ENCODE measurements at places on chromosomes 6 and 20.

- DNase-seq: no peak
Observed at GRCh38 chr20:5687884-5688283, 62.3 kb upstream of the SHLD1 start.

- no peak for DNase-seq
Observed at GRCh38 chr6:132270726-132271402, 130.4 kb downstream of the MOXD1 start.

GRCh38 chr20:63574156-63574828, at the start of gene HELZ2:
HELZ2 (minus strand) TSS chr20:63574239; CDS start chr20:63572385, 1,854 bp downstream.
- DNase-seq: peak; percentile 70

GRCh38 chr6:114906096-114906495, 563.3 kb upstream of the HS3ST5 start:
- DNase-seq: no peak

DNA sequence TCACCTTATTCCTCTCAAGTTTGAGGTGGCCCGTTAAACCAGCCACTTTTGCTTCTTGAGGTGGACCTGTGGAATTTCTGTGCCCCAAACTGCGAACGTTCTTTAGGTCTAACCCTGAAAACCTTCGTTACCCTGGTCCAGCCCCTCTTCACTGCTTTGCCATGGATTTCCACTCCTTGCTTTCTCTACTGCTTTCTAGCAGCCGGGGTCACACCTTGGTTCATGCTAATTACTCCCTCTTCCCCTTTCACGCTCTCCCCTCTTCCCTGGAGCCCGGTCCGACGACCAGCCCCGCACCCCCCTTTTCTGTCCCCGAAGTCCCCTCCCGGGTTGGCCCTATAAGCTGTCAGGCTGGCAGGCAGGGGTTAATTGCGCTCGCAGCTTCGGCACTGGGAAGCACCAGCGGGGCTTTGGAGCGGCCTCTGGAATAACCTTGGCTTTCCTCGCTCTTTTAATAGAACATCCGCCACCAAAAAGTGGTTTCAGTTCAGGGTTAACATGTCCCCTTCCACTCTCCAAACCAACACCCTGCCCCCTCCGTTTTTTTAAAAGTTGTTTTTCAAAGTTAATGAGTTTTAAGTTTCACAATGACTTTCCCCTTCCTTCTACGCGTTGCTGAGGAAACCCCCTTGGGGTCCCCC, 1.4 kb upstream of the HIVEP1 start:
- DNase-seq: peak; percentile 68

DNA sequence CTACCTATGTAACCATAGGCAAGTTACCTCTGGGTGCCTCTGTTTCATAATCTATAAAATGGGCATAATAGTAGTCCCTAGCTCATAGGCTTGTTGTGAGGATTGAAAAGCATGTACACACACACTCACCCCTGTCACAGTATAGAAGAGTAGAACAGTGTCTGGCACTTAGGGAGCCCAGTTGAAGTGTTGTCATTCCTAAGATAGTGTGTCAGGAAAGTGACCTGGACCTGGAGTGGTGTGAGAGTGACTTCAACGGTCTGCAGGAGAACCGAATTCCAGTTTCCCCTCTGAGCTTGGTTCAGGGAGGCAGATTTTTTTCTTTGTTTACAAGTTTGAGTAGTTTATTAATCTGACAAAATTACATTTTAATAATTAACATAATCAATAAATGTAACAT, 229.9 kb upstream of the MAP3K7 start:
- DNase-seq: no peak

- no peak for DNase-seq
Observed at GRCh38 chr6:156703719-156704118, 73.5 kb upstream of the ARID1B start.

DNA sequence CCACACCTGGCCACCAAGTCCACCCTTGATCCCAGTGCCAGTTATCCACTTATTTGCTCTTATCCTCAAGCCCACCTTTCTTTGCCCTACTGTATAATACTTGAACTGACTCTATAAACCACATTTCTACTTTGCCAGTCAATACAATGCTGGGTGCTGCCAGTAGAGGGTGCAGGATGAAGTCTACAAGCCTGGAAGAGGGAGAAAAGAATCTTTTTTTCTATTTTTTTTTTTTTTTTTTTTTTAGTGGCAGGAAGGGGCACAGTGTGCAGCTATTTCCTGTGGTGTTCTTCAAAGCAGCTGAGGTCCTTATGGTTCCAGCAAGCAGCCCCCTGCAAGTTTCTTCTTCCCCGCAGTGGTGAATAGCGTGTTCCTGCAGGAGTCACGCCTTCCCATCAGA, 22.2 kb upstream of the GABRR1 start:
- DNase-seq: no peak

- DNase-seq: no peak
Observed at GRCh38 chr6:152748843-152749242, 1.8 kb upstream of the VIP start.

GRCh38 chr6:109039795-109040194, 54.9 kb downstream of the SESN1 start:
- no peak for DNase-seq

DNA sequence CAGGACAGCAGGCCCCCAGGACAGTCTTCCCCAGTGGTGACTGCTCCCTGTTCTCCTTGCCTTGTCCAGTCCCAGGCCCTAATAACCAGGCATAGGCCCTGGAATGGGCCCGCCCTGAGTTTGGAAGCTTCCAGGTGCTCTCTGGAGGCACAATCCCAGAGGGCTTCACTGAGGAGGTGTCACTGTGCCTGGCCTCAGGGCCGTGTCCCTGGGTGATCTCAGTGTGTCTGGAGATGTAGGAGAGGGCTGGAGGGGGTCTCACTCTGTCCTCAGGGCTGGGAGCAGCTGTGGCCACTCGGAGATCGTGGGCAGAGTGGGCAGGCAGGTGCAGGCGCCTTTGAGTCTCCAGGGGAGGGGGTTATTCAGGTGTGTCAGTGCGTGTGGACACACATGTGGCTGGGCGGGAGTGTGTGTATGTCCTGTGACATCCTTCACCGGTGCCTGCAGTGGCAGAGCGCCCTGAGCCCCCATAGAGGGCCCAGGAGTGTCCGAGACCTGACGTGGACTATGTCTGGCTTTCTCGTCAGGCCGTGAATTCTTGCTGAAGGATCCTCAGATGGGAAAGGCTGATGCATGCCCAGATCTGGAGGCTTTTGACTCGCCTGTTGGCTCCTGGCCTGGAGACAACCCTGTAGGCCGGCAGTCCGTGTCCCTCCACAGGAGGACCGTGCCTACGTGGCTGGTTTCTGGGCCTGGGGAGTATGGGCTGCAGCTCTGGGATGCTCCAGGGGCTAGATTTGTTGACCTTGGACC, 5.5 kb upstream of the NPBWR2 start:
- no peak for DNase-seq

DNA sequence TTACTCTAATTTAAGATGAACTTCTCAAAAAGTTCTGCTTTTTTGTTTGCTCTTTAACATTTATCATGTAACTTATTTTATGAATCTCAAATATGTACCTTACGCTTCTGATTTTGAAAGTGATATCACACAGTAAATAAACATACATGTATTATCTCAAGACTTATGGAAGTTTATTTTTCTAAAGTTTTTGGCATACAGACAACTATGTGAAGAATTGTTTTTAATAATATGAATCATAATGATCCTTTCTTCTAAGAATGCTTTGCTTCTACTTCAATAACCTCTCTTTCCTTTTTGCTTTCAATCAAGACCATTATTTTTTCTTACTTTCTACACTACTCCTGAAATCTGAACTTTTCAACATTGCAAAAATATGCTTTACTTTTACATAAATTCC, 816.4 kb downstream of the EYS start:
- no peak for DNase-seq

DNA sequence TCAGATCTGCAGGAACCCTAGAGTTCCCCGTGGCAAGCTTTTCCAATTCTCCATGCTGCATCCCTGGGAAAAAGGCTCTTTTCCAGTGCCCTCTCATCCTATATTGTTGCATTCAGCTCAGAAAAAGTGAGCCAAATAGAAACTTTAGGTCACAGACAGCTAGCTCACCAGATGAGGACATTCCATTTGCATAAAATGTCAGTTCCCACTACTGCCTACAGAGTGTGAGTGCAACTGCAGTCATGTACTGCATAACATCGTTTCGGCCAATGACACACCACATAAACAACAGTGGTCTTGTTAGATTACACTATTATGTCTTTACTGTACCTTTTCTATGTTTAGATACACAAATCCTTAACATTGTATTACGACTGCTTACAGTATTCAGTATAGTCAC, 8.6 kb downstream of the HS3ST5 start:
- DNase-seq: no peak

DNA sequence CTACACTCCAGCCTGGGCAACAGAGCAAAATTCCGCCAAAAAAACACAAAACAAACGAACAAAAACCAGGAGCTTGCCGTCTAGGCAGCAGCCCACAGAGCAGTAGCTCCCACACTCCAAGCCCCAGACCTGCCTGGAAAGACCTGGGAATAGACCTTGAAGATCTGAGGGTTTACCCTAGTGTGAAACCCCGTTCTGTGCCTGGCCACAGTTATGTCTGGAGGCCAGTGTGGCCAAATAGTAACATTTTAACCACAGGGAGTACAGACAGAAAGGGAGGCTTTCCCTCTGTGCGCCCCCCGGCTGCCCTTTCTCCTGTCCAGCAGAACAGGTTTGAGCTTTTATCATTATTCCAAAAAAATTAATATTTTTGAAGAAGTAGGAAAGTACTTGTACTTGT, 172.4 kb downstream of the QKI start:
- no peak for DNase-seq

DNA sequence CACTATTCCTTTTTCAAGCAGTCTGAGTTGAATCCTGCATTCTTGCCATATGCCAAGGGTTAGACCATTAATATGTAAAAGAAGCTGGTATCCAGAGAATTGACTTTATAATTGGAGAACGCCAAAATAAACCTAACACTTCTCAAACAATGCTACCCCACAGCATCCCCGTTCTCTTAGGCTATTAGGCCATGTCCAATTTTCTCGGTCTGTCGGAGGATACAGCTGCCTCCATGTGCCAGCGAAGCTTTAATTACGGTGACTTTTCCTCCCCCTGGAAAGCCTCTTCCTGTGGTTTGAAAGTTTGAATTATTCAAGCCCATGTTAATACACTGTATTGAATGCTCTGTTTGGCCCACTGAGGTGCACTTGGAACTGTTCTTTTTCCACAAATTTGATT, 60.5 kb downstream of the HS3ST5 start:
- DNase-seq: no peak

DNA sequence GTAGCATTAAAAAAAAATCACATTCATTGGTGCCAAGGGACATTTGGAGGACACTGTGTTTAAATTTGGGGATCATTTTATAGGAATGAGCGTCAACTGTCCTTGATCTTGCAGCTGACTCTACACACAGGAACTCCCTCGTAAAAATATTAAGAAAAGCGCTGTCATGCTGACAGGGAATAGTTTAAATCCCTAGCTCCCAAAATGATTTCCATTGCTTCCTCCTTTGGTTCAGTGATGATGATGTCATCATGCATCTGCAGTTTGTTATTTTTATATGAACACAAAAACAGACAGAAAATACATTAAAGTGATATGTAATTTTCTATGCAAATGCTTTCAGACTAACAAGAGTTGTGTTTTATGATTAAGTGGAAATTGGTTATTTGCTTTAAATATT, 275.6 kb downstream of the BTBD9 start:
- DNase-seq: no peak

GRCh38 chr20:48492715-48493070, 335.1 kb downstream of the PREX1 start:
- no peak for DNase-seq

DNA sequence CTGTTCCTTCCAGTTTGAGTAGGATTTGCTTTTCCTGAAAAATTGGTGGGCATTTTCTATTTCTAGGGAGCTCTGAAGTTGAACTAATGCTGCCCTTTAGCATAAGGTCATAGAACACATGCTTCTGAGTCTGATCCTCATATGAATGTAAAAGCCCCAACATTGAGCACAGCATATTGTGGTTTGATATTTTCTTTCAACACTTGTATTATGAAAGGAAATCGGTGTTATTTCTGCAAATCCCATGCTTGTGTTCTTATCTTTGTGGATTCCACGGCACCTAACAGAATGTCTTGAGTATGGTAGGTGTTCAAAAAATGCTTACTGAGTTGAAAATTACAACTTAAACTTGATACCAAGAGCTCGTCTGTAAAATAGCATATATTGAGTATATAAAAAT, 85.8 kb downstream of the TRMT11 start:
- DNase-seq: no peak

- no peak for DNase-seq
Observed at GRCh38 chr6:137970368-137970767, 103.3 kb downstream of the TNFAIP3 start.

DNA sequence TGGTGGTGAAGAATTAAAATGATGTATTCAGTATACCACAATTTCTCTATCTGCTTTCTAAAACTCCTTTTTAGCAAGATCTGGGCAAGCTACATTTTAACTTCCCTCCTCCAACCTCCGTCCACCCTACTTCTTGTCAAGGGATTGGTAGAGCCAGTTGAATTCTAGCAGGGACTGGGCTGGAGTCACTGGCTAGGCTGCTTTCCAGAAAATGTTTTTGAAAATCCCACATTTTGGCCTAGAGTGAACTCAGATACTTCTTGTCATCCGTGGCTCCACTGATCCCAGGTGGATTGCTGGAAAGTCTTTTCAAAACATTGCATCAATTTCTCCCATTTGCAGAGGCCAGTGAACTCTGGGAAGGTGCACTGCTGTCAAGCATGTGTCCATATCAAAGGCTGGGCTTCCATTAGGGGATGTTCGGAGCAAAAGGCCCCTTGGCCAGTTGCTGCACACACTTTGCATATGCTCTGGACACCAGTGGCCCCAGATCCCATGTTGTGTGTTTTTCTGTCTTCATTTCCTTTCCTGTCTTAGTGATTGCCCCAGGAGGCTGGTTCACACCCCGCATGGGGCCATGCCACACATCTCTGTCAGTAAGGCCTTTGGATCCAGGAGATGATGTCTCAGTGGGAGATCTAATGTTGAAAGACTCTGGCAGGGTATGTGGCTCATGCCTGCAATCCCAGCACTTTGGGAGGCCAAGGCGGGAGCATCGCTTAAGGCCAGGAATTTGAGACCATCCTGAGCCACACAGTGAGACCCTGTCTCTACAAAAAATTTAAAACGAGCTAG, 11.3 kb upstream of the KCNK16 start:
- DNase-seq: no peak

- DNase-seq: peak; percentile 72
Observed at GRCh38 chr20:884983-885952, 30.9 kb downstream of the ANGPT4 start.

GRCh38 chr6:154491567-154492470, 18.7 kb downstream of the CNKSR3 start:
- DNase-seq: no peak

DNA sequence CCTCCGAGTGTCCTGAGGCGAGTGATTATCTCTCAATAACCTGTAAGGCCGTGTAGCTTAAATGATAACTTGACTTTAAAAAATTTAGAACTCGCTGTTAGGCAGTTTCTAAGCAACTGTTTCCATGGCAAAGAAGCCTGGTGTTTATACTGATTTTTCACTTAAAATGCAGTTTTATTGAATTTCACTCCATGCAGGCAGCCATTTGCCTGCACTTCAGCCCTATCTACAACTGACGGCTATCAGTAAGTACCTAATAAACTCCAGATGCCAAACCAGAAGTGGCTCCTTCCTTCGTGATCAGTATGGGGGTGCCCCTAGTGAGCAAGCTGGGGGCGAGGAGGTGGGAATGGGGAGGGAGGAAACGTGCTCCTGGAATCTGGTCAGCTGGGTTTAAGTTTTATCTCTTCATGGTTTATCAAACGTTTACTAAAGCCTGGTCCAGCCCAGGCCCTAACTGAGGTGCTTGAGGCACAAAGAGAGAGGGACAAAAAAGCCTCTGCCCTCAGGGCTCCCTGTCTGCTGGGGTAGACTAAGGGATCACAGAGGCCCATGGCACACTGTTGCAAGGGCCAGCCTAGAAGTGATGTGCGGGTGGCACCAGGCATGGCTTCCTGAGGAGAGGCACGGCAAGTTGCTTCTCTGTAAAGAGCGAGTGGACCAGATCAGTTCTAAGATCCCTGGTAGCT, 45.5 kb downstream of the TTI1 start:
- DNase-seq: no peak

Data from nephron progenitor cell (in vitro differentiated cells).